HepG2 (cell line): ENCODE measurements at places on chromosomes 12 and 14.
A peak's percentile ranks its signal among the peaks of the same experiment; 100 is the strongest.

DNA sequence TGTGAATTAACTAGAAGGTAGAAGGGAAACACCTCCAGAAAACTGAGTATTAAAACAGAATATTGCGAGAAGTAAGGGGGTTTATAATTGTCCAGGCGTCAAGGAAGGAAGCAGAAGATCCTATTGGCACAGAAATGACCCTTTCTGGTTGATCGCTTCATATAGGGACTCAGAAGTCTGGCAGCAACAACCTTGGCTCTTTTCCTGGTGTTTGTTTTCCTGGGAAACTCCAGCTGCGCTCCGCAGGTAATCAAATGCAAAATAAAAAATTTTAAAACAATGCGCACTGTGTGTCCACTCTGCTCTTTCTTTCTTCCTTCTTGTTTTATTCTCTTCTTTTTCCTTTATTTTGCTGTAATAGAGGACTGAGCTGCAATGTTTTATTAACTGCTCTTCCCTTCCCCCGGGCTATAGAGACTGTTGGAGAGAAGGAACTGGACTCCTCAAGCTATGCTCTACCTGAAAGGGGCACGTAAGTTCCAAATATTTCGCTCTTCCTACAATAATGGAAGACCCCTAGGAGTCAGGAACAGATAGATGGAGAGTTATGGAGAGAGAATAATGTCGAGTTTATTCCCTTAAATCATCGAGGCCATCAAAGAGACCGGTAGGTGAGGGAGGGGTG, 737 bp downstream of the SPX start:
- DNase-seq, result no peak

DNA sequence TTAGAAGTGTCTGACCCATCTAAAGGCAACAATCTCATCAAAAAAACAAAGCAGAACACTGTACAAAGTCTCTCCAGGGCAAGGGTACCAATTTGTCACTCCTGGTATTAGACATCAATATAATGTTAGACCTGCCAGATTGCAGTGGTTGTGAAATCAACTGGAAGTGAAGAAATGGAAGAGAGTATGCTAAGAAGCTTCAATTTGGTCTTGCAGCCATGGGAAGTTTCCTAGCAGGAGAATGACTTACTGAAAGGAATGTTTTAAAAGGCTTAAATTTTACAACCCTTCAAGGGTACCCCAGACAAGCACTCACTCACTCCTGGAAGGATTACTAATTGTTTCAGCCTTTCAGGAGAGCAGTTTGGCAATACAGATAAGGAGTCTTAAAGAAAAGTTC, 18.9 kb downstream of the LLPH start:
- no peak for DNase-seq

DNA sequence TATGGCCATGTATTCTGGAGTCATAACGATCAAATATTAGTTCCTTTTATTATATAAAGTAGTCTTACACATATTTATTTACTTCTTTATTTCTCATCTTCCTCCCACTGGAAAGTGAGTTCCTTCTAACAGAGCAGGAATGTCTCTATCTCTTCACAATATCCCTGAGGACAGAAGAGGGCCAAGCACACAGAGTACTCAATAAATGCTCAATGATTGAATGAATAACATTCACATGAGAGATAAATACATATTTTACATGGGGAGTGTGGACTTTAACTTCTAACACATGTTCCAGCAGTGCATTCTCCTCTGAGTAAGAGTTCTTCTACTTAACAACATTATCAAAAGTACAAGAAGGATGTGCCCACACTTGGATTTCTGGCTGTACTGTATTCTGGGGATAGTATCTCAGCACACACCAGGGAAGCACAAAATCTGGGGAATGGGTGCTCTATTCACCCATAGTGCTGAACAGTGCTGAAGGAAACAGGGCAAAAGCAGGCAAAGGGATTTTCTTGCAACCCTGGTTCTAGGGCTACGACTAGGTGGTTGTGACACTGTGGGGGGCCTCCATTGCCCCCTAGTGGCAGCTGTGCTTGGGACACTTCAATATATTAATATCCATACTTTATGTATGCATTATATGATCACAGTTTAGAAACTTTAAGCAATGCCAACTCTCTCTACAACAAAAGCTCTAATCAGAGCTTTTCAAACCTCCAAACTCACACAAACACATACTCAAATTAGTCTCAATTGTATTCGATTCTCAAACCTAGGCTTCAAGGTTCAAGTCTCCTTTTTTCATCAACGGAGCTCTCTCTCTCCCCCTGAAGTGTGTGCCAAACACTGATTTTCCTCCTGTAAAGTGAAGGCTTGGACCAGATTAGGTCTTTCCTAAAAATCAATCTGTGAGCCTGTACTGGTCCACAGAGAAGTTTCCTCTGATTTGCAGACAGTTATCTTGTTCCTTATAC, 115.5 kb downstream of the SLC2A13 start:
- DNase-seq, result peak; percentile 28

GRCh38 chr14:73814153-73814552, 37.5 kb upstream of the PTGR2 start:
- no peak for DNase-seq

DNA sequence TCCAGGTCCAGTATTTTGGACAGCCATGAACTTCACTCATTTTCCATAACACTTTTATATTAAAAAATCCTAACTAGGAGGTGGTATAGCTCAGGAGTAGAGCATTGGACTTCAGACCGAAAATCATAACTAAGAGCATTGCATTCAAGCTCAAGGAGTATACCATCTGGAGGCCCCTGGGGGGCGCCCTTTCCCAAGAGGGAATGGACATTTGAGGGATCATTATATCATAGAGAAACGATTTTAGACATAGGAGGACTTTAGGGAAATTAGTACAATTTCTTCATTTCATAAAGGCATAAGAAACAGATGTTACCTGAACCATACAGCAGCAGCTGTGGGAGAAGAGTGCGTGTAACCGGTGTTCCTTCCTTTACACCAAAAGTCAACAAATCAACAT, 5.2 kb upstream of the ATG14 start:
- no peak for DNase-seq
